ENCODE measurements at places on chromosomes 13 and 19.

- no peak for DNase-seq
Observed at GRCh38 chr13:111492341-111492950, 172.0 kb downstream of the TEX29 start.

DNA sequence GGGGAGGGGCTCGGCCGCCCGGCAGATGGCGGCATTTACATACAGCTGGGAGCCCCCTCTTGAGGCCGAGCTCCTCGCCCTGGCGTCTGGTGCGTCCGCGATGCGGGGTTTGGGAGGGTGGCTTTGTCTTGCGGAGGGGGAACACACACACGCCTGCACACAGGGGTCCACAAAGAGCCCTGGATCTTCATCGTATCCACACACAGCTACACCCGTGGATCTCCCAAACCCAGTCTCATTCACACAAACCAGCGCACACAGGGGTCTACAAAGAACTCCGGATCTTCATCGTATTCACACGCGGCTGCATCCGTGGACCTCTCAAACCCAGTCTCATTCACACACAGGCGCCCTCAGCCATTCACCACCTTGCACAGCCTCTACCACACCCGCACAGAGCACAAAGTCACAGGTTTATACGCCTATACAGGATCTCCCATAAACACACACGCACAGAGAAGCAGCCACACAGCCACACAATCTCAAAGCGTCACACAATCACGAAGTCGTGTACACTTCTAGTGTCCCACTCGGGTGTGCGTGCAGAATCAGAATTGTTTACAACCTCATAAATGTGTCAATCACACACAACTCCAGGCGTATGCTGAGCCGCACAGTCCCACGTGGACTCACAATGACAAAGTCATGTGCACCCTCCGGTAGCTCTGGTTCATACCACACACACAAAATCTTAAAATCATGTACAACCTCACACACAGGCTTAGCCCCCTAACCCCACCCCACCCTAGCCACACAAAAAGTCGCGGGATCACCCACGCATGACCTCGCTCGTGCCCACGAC lies 550 bp upstream of the DLL3 start:
- peak; percentile 16 for DNase-seq

- DNase-seq, result no peak
Observed at GRCh38 chr13:112968380-112968909, 569 bp upstream of the MCF2L start.

DNA sequence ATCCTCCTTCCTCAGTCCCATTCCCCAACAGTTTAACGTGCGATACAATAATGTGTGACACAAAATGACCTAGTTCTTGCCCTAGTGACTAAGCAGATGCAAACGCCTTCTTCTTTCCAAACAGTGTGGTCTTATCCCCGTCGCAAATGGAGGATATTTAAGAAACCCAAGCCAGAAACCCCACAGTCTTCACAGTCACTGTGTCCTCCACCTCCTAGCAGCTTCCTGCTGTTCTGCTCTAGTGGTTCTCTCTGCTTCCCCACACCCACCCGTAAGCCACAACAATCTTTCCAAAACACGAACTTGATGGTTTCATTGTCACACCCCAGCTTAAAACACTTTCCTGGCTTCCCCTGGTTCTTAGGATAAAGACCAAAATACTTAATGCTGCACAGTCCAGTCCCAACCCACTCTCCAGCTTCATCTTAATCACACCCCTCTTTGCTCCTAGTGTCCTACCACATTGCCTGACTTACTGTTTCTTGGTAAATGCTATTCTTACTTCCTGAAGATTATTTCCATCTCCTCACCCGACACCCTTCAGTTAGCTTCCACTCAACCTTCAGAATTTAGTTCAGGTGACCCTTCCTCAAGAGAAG lies 32.3 kb downstream of the ITM2B start:
- no peak for DNase-seq

DNA sequence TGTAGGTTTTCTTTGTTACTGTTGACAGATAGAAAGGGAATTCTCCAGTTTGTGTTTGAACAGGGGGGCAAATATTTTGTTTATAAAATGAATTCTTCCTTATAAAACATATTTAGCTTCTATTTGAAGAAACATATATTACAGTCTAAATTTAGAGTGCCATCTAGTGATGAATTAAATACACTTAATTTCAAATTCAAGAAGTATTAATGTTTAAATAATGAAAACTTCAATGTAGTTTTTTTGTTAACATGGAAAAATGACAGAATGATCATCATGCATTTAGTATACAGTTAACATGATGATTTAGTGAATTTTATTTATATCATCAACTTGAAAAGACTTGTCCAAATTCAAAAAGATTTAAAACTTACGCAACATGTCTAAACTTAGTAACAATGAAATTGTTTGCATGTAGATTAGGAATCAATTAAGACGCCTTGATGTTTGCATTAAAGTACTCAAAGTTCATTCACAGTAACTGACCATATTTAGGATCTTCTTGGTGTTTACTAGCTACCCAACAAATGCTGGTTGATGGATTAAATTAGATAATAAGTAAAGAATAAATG lies 765.9 kb upstream of the SLITRK1 start:
- DNase-seq, result no peak

GRCh38 chr13:77554069-77554468 lies 18.6 kb downstream of the SCEL start:
- no peak for DNase-seq

DNA sequence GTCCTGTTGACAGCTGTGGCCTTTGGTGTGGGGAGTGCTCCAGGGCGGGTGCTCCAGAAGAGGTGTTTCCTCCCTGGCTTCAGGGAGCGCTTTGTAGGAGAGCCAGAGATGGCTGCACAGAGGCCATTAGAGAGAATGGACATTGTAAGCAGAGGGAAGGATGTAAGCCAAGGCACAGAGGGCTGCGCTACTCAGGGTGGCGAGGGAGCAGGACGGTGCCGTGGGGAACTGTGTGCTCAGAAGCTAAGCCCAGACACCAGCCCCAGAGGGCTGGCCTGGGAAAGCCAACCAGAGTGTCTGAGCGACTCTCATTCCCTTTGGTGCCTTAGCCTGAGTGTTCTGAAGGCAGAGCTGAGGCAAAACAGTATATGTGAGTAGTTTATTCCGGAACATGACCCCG lies 92.2 kb downstream of the TSHZ3 start:
- no peak for DNase-seq

DNA sequence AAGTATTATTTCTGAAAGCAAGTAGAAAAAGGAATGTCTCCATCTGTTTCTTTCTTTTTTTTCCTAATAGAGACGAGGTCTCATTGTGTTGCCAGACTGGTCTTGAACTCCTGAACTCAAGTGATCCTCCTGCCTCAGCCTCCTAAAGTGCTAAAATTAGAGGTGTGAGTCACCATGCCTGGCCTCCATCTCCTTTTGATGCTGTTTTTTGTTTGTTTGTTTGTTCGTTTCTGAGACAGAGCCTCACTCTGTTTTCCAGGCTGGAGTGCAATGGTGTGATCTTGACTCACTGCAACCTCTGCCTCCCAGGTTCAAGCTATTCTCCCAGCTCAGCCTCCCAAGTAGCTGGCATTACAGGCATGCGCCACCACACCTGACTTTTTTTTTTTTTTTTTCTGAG lies 14.5 kb upstream of the ABCC4 start:
- no peak for DNase-seq

DNA sequence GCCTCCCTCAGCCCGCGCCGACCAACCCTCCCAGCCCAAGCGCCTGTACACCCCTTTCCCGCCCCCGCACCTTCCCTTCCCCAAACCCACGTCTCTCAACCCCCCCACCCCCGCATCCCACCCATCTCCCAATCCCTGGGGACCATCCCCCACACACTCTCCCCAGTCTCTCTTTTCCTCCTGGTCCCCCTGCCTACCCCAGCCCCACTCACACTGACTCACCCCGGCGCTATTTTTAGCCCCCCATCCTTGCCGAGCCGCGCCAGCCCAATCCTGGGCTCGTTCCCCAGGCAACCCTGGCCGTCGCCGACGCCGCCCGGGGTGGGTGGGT lies 11.7 kb downstream of the CIC start:
- no peak for DNase-seq

DNA sequence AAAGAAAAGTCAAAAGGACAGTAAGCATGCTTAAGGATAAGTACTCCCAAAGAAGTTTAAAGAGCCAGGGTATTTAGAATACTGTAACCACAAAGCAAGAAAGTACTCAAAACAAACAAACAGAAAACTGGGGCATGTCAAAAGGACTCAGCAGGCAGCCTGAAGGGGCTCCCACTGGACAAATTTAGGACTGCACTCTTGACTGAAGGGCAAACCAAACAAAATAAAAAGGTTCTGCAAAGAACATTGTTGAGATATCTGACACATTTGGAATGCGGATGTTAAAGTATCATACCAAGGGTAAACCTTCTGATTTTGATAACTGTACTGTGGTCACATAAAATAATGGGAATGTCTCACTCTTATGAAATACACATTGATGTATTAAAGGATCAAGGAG lies 157.4 kb downstream of the TNFSF13B start:
- DNase-seq, result peak; percentile 80

- DNase-seq, result no peak
Observed at GRCh38 chr13:60679928-60680694, 283.1 kb downstream of the TDRD3 start.

GRCh38 chr19:46131485-46132143 lies 7.1 kb upstream of the IGFL3 start:
- DNase-seq, result no peak

- no peak for DNase-seq
Observed at GRCh38 chr13:40345654-40346372, 320.6 kb downstream of the FOXO1 start.

- DNase-seq, result no peak
Observed at GRCh38 chr19:995051-995827, 5.0 kb upstream of the GRIN3B start.

GRCh38 chr19:33689868-33690267 lies 68.1 kb downstream of the CHST8 start:
- no peak for DNase-seq

GRCh38 chr13:39563470-39563735 lies 39.6 kb downstream of the LHFPL6 start:
- DNase-seq, result no peak

GRCh38 chr13:111359237-111359915 lies 38.9 kb downstream of the TEX29 start:
- DNase-seq, result no peak

- DNase-seq, result no peak
Observed at GRCh38 chr19:39681416-39681815, 22.9 kb upstream of the LGALS14 start.

- peak; percentile 77 for DNase-seq
Observed at GRCh38 chr19:51702103-51702824, 9.1 kb downstream of the SPACA6 start.

DNA sequence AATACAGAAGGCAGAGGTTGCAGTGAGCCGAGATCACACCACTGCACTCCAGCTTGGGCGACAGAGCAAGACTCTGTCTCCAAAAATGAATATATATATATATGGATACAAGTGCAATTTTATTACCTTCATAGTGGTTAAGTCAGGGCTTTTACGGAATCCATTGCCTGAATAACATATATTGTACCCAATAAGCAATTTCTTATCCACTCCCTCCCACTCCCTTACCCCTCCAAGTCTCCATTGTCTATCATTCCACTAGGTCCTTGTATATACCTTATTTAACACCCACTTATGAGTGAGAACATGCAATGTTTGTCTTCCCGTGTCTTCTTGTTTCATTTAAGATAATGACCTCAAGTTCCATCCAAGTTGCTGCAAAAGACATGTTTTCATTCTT lies 48.3 kb upstream of the AKAP11 start:
- no peak for DNase-seq

GRCh38 chr13:23922005-23922932 lies 25.0 kb upstream of the C1QTNF9B start:
- no peak for DNase-seq

GRCh38 chr19:44891016-44891882 lies at the start of gene TOMM40:
Gene TOMM40, plus strand, starts transcription at chr19:44891254. Its CDS starts 162 bp downstream, at chr19:44891416.
- peak; percentile 99 for DNase-seq

DNA sequence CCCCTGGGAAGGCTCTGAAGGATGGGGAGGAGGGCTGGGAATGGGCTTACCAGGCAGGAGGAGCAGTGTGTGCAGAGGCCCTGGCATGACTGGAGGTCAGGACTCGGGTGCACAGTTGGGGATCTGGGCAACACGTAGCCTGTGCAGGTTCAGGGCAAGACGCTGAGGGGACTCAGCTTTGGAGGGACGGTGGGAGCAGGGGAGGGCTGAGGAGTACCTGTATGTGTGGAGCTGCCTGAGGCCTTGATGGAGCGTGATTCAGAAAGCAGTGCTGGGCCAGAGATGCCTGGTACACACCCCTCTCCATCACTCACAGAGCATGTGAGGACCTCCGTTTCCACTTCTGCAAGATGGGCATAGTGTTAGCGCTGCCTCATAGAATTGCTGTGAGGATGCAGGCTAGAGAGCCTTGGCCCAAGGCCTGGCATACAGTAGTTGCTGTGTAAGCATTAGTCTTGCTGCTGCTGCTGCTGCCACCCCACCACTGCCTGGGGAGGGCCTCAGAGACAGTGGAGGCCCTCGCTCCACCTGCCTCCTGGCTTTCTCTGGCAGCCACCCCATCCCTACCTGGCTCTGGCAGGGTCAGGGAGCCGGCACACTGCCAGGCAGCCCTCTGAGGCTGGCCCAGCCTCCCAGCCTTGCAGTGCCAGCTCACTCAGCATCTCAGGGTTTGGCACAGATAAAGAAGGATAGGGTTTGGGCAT lies 2.4 kb downstream of the PAK4 start:
- no peak for DNase-seq

DNA sequence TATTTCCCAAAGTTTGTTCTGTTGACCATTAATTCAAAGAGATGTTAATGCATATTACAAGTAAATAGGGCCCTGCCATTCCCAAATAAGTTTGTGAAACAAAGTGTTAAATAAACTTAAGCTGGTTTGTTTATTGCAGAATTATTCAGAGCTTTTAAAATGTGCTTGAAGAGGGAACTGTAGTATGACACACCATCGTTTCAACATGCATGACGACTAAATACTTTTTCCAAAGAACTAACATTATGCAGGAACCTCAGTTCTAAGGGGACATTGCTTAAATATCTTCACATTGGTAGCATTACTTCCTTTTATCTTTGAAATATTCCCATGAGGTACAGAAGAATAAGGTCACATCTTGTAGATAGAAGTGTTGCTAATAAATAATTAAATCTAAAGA lies 14.6 kb downstream of the LHFPL6 start:
- DNase-seq, result peak; percentile 23

DNA sequence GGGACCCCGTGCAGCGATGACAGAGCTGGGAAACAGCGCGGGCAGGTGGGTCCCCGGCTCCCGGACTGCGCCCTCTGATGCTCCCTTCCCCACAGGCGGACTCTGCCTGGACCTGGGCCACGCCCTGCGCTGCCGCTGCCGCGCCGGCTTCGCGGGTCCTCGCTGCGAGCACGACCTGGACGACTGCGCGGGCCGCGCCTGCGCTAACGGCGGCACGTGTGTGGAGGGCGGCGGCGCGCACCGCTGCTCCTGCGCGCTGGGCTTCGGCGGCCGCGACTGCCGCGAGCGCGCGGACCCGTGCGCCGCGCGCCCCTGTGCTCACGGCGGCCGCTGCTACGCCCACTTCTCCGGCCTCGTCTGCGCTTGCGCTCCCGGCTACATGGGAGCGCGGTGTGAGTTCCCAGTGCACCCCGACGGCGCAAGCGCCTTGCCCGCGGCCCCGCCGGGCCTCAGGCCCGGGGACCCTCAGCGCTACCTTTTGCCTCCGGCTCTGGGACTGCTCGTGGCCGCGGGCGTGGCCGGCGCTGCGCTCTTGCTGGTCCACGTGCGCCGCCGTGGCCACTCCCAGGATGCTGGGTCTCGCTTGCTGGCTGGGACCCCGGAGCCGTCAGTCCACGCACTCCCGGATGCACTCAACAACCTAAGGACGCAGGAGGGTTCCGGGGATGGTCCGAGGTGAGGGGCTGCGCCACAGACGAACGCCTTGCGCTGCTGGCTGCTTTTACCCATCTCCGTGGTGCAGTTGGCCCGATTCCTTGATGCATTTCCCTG lies 7.8 kb upstream of the SELENOV start:
- peak; percentile 58 for DNase-seq
